ENCODE measurements at places on chromosomes 11 and 22.

DNA sequence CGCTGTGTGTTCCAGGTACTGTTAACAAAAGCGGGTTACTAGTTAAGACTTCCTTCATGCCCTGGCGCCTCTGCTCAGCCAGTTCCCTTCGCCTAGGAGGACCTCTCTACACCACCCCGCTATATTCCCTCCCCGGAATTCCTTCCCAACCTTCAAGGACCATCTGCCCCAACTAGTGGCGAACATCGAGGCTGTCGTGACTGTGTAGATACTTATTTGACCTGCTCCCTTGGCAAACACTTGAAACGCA is 450 bp upstream of the BCL2L13 start:
- DNase-seq: no peak

DNA sequence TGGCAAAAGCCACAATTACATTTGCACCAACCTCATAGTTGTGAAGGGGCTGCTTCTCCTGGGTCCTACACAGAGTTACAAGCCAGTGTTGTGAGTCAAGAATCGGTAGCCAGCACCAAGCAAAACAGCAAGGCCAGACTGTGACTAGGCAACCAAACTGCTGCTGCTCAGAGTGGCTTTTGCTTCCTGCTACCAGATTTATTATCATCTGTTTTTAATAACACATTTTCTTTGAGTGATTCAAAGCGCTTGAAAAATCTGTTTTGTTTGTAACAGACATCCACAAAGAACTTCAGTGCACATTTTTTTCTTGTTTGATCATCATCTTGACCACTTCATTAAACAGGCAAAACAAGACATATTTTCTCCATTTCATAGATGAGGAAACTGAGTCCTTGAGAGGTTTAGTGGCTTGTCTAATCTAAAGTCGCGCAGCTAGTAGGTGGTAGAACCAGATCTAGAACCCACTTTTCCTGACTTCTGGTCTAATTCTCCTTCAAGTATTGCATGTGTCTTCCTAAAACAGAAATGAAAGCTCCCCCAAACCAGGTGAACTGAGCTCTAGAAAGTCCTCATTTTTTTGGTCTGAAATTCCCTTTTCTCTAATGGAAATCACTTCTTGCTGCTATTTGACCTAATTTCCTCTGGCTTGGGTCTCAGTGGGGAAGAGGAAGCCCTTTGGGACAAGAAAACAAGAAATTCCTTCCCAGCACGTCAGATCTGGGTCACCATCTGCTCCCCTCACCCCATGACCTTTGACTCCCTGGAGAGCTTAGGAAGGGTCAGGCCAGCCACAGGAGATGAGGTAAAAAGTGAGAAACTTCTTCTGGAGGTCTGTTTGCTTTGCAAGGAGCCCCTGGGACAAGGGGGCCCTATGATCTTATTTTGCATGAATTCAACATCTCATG is 39.9 kb downstream of the CWC15 start:
- DNase-seq: no peak

GRCh38 chr11:130203766-130204702 is 44.5 kb downstream of the ST14 start:
- no peak for DNase-seq

- DNase-seq: peak; percentile 6
Observed at GRCh38 chr11:1208394-1209261, 14.2 kb upstream of the MUC5B start.

DNA sequence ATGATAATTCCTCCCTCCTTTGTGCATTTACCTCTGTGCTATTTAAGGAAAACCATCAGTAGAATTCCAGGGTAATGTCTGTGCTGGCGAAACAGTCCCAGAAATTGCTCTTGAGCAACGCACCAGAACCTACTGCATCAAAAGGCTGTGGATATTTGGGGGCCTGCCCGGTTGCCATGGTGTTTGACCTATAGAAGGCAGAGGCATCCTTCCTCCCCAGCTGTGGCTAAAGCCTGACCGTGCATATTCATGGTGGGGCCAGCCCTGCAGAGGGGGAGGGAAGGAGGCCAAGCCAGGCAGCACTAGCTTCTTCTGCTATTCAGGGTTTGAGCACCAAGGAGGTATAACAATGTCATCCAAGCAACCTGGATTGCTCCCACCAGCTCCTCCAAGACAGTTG is 215.0 kb upstream of the E2F8 start:
- no peak for DNase-seq

DNA sequence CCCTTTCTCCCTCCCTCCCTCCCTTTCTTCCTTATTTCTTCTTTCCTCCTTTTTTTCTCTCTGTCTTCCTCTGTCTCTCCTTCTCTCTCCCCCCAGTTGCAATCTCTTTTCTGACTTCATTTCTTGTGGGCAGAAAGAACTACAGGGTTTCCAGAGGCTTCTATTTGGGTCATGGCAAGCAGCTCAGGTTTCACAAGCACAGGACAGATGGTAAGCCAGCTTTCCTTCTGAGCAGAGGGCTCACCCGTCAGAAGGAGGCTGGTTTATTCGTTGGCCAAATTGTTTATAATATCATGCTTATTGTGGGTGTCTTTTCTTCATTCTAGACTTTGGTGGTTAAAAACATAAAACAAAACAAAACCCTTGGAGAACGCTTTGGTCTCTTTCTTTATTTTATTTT is 58.9 kb upstream of the CLMP start:
- no peak for DNase-seq

- DNase-seq: no peak
Observed at GRCh38 chr11:34928268-34928959, 12.0 kb downstream of the PDHX start.

DNA sequence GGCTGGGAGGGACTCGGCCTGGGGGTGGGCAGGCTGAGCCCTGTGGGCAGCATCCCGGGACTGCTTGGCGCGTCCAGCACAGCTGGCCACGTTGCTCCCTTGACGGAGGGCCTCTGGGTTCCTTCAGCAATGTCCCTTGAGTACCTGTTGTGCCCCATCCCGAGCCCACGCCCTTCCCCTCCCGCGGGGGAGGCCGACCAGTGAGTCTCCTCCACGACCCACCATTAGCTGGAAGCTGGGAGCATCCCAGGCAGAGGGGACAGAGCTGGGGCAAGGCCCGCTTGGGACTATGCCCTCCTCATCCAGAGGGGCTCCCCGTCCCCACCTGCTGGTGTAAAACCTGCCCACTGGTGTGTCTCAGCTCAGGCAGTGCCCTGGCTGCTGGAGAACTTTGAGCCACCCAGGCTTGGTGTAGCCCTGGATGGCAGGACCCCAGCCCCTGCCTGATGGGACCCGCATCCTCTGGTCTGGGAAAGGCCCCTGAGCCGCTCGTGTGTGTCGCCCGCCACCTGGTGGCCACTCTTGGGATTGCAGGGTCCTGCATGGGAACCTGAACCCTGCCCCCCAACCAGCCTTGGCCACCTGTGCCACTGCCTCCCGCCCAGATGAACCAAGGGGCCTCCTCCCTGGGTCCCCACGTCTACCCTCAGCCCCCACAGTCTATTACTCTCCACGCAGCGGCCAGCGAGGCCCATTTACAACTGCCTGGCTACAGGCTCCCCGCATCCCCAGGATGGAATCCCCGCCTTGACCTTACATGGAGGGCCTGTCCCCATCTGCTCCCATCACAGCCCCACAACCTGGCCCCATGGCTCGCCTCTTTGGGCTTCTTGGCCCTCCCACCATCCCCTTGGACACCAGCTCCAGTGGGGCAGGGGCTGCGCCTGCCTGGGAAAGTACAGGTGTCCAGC is 16.6 kb upstream of the ARHGAP8 start:
- DNase-seq: peak; percentile 70

GRCh38 chr11:76694664-76695063 is 24.1 kb upstream of the LRRC32 start:
- DNase-seq: no peak

GRCh38 chr11:72885749-72886609 is 71.8 kb downstream of the ATG16L2 start:
- DNase-seq: no peak

GRCh38 chr22:19571995-19572394 is 47.8 kb upstream of the CLDN5 start:
- no peak for DNase-seq

DNA sequence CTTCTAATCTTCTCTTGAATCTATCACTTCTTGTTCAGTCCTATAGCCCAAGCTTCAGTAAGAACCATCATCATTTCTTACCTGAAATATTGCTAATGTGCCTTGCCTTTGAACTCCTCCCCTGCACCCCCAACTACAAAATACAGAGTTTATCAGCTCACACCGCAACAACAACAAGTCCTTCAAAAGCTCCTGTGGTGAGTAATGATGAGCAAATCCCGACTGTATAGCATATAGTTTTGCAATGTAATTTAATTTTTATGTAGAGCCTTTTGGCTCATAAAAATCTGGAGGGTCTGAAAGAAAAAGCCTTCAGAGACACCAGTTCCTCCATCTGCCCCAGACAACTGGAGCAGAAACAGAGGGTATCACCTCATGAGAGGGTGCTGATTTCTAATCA is 124.7 kb downstream of the ARHGAP32 start:
- DNase-seq: no peak

GRCh38 chr11:87358461-87358860 is 320.7 kb downstream of the TMEM135 start:
- DNase-seq: no peak

GRCh38 chr11:64146036-64146955 is 19.6 kb downstream of the MACROD1 start:
- no peak for DNase-seq

DNA sequence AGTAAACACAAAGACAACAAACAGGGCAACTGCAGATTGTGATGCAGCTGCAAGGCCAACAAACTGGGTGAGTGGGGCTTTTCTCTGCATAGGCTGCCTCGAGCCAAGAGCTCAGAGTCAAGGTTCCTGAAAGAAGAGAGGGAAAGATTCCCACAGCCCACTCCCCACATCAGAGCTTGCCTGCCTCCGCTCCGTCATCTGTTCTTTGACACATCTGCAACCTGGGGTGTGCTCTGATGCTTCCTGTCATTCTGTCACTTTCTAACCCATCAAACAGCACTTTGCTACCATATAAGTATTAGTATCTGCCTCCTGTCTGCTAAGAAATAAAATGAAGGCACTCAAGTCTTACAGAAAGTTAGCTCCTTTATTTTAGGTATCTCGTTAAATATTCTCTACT is 46.9 kb downstream of the C22orf31 start:
- DNase-seq: no peak

GRCh38 chr22:49413146-49413545 is 414.5 kb downstream of the BRD1 start:
- no peak for DNase-seq

DNA sequence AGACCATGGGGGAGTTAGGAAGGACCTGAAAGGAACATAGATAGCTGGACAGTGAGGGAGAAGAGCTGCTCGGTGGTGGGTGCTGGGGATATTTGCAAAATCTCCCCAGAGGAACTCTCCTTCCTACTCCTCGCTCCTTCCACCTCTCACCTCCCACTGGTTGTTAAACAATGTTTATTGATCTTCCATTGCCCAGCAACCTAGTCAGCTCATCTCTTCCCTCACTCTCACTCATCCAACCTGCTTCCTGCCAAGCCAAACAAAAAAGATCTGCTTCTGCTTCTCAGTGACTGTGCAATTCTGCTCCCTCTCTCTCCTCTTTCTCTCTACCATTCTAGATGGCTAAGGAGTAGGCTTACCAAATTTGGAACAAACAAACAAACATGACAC is 115.0 kb downstream of the SLC1A2 start:
- no peak for DNase-seq

GRCh38 chr11:36156817-36157519 is 132.3 kb downstream of the COMMD9 start:
- DNase-seq: no peak

- no peak for DNase-seq
Observed at GRCh38 chr22:48380016-48380665, 1447.5 kb downstream of the BRD1 start.

DNA sequence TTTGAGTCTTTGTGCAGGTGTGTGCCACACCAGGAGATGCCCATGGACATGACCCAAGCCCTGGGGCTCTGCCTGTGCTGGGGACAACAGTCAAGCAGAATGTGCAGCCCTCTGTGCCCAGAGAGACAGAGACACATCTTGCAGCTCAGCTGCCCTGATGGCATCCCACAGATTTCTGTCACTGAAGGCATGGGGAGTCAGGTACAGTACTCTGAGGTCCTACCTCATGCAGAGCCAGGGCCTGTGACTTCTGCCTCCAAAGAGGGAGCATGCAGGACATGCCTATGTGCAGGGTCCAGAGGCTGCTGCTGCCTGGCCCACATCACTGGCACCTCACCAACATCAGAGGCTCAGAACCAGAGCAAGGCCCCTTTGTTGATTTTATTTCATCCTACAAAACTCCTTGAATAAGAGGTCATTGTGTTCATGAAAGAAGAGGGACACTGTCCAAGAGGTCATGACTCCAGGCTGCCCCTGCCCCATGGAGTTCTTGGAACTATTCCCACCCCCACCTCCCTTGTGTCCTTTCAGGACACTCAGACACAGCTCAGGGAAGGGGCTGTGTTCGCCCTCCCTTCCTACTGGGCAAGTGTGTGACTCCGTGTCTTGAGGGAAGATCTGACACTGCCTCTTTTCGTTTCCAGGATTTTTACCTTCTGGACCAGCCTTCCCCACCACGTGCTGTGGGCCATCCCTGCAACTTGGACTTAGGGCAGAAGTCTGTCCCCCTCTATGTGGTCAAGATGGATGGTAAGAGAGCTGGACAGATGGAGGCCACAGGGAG is 62.3 kb downstream of the BTG4 start:
- DNase-seq: no peak

GRCh38 chr22:38069372-38070249 is 12.4 kb downstream of the PICK1 start:
- no peak for DNase-seq

DNA sequence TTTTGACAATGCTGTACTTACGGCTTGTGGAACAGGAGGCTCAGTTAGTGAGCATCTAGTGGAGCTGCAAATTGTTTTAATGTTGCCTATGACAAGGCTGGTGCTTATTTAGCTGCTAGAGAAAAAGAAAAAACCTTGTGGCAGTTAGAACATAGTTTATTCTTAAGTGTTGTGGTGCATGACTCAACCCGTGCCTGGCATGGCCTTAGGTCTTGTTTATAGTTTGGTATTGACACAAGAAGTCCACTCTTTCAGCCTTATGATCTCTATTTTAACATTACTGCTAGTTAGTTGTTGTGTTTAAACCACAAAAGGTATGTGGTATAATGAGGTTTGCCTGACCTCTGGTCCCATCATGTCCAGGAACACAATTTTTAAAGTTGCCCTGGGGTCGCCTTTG is 744.6 kb downstream of the FAM181B start:
- DNase-seq: no peak

GRCh38 chr22:17130199-17130598 is 9.0 kb upstream of the TMEM121B start:
- no peak for DNase-seq

DNA sequence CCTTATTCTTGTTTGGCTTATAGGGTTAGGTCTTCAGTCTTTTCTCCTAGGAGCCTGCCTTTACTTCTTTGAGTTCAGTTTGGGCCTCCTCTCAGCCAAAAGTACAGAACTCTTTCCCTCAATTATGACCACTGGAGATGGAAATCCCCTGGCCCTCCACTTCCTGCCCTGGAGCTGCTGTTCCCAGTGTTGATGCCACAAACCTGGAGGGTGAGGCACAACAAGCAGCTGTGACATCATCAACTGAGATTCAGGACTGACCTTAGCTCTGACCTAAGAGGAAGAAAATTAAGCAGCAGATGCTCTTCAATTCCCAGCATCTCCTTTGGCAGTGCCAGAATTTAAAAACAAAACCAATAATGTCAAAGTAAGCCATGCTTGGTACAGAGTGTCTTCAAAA is 3.0 kb downstream of the ABTB2 start:
- no peak for DNase-seq

Measured in tibial nerve (tissue), 4 donors.